NCI-H446 treated with DMSO at 0.1 percent for 48 hours (cell line): ENCODE measurements at places on chromosomes 6 and 20.
A peak's percentile ranks its signal among the peaks of the same experiment; 100 is the strongest.

DNA sequence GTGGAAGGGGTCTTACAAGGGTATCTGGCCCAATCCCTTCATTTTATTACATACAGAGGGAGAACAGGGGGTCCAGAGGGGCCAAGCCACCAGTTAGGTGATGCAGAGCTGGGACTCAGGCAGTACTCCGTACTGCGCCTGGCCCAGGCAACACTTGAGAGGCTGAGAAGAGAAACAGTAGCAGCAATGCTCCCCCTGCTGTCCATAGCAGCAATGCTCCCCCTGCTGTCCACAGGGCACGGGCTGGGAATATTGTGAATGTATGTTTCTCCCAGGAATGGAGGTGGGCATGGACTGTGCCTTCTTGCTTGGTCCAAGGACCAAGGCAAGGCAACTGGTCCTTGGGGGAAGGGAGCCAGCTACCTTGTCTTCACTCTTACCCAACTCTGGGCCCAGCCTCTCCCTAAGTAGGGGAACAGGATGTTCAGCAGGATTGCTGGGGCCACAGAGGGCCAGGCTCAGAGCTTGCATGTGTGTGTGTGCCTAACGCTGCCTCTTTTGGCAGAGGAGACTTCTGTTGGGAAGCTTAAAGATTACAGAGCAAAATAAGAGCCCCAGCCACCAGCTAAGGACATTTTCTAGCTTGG lies 14.8 kb upstream of the FAM83C start:
- DNase-seq: peak; percentile 25

- DNase-seq: no peak
Measured at GRCh38 chr6:122722746-122723145, 56.8 kb upstream of the FABP7 start.

DNA sequence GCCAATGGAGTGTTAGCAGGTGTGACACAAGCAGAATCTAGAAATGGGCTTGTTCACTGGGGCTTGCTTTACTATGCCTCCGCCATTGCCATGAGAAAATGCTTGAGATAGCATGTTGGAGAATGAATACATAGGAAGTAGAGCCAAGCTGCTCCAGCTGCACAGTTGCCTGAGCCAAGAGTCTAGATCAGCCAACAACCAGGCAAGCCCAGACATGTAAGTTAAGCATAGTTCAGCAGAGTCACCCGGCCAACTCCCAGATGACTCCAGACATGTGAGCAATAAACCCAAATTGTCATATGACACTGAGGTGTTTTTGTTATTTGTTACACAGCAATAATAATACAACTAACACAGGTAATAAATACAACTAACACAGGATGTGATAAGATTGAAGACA lies 167.9 kb downstream of the HAO1 start:
- peak; percentile 92 for DNase-seq

DNA sequence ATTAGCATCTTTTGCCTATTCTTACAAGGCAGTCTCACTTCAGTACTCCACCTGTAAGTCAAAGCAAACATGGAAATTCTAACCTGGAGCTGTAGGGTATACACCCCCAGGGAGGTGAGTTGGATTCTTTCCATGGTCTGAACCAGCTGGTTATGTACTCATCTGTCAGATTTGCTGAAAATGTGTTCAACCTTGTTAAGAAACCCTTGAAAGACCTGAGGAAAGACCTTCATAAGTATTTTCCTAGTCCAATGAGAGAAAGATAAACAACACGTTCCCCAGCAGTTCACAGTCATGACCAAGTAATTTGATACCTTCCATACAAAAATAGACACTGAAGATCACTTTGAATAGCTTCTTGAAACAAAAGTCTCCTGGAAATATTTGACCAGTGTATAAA lies 42.5 kb downstream of the ID4 start:
- no peak for DNase-seq

DNA sequence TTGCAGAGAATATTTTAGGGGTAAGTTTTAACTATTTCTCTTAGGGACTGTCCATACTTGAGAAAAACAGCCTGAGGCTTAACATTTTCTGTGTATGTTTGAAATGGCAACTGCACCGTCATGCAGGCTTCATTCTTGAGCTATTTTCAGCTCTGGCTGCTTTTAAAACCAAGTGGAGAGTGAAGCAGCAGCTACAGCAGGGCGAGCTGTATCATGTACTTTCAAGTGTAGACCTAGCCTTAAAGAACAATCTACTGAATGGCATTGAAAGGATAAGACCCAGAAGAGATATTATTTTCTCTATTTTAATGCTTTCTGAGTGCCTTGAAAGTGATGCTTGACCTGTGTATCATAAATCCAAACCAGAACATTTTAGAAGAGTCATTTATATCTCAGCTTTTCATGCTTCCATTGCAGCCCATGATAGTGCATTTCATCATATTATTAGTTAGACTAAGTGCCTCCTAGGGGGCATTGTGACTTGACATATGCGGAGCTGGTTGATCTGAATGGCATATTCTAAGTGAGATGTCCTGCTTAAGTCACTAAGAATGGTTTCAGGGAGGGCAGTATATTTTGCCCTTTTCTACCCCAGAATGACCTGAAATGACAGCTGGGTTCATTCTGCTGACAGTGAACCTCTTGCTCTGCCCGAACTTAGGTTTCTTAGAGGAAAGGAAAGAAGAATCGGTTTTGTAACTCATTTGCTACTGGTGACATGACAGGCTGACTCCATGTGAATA lies 85.3 kb downstream of the NKAIN2 start:
- no peak for DNase-seq

DNA sequence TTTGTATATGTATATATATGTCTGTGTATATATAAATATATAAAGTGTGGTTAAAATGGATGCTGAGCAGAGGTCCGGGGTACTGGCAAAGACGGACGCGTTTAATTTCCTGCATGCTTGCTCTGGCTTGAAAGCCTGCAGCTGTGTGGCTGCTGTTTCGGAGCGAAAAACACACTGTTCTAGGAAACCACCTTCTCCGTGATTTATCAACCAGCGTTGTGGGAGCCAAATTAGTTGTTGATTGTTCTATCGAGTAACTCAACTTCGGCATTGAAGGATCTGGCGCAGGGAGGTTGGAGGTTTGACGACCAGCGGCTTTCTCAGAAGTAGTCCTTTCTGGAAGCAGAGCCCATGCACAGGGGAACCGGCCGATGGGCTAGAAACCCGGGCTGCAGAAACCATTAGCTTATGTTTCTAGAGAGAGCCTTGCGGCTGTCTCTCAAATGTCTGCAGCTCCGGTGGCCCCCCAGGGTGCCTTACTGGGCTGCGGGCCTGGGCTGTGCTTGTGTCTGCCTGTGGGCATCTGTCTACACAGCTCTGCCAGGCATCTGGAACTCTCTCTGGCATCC lies 81.8 kb downstream of the EDN3 start:
- peak; percentile 71 for DNase-seq

- DNase-seq: no peak
Measured at GRCh38 chr6:84681693-84682326, 82.6 kb downstream of the TBX18 start.

DNA sequence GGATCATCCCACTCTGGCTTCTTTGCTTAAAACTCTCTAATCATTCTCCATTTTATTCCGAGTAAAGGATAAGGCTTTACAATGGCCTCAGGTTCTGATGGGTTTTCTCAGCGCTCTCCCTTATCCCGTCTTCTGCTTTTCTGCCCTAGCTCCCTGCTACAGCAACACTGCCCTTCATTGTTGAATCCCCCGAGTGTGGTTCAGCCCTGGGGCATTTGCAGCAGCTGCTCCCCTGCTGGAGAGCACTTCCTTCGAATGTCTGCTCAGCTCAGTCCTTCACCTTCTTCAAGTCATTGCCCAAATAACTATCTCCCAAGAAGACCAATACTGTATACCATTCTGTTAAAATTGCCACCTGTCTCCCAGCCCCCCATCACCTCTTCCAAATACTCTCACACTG lies 111.8 kb downstream of the TBXT start:
- DNase-seq: no peak

- DNase-seq: no peak
Measured at GRCh38 chr6:117870486-117871242, 36.4 kb upstream of the SLC35F1 start.

DNA sequence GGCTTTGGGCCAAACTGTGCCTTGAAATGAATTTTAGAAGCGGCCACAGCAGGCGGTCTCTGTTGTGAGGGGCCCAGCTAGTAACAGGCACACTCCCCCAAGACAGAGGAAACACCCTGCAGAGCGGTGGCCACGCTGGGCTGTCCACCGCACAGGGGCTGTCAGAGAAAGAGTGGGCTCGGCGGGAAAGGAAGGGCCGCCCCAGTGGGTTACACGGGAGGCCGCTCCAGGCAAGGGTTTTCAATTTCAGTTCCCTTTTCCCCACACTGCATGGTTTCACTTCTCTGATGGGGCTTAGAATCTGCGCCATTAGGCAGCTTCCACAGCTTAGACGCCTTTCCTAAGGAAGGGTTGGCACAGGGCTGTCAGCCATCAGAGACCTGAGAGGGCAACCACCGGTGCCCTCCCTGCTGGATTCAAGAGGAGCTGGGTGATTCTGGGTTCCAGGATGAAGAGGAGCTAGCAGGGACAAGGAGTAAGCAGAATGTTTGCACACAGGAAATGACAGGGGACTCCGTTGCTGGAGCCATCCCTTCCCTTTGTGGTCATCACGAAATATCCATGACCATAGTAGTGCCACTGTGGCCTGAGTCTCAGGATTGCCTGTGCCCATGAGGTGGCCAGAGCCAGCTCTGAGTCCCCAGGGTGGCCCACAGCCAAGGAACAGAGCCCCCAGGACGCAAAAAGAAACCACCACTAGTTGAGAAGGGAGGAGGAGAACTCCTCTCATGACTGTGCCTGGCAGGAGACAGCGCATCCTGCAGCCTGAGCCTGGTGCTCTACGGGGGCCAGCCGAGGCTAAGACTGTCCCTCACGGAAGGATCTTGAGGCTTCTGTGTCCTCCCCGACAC lies 282.7 kb downstream of the NRN1 start:
- no peak for DNase-seq

GRCh38 chr6:28337121-28337520 lies 1.2 kb upstream of the ZSCAN31 start:
- DNase-seq: no peak

DNA sequence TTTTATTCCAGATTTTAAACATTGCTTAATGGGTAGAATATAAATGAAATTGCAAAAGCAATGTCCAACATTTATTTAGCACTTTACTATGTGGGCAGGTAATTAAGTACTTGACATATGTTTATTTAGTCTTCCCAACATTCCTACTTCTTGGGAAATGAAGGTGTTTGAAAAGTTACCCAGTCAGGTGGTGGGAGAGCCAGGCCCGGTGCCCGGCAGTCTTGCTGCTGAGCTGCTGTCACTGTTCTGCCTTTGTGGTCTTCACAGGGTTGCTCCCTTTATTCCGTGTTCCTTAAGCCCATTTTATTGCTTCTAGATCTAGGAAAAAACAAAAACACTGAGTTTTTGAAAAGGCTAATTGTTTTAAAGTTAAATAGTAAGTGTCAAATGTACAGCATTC lies 42.6 kb upstream of the TULP4 start:
- no peak for DNase-seq

GRCh38 chr6:45609141-45609638 lies 231.5 kb upstream of the SUPT3H start:
- no peak for DNase-seq

GRCh38 chr20:17665756-17666155 lies 16.3 kb downstream of the RRBP1 start:
- DNase-seq: no peak

DNA sequence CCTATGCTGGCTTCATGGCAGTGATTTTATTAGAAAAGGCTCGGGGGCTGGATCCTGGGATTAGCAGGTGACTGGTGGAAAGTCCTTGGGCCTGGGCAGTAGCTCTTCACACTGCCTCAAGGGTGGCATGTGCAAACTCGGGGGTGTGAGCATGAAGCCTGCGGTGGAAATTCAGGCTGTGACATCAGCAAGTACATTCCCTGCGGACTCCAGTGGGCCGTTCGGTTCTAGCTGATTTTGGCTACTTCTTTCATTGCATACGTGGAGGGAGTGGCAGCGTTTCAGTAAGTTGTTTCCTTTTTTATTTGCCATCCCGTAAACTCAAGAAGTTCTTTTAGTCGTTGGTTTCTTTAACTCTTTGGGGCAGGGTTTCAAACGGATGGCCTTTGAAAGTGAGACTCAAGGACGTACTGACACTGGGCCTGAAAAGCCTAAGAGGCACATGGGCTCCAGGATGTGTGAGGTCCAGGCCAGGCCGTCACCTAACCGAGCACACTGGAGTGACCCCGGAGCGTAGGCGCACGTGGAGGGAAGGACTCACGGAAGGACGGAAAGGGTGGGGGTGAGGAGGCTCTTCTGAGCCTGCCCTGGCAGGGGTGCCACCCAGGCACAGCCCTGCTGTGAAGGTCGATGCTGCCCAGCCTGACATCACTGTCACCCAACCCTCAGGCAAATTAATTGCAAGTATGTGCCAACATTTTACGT lies 104.0 kb upstream of the FRMD1 start:
- no peak for DNase-seq

- DNase-seq: no peak
Measured at GRCh38 chr20:34222208-34222607, 19.0 kb upstream of the ASIP start.

DNA sequence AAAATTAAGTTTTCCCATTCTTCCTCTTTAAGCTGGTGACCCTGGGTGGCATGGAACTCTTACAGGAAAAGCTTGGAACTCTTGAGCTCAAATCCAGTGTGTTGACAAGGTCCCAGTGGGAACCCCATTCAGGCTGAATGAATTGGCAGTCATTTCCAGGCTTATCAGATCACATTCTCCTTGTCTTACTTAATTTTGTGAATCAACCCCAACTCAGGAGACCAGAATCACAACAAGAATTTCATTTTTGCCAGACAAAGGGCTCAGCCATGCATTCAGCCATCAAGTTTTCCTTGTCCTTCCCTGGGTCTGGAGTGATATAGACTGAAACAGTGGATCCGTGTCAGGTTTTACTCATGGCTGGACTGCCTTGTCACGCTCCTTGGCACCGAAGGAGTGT lies 92.1 kb upstream of the EEF1E1 start:
- DNase-seq: no peak

DNA sequence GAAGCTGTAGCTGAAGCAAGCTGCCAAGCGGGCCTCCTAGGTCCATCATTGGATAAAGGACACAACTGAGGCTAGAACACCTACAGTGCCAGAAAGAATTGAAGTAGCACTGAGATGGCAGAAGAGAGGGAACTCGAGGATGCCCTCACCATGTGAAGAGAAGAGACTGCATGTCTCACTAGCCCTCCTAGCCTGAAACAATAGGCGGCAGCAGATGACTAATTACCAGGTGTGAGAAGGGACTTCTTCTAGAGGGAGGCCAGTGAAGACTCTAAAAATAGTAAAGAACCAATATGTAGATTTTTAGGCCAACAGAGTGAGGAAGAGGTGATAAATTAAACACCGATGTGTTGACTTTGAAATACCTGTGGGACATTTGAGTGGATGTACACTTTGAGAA lies 50.3 kb downstream of the LGSN start:
- DNase-seq: no peak

GRCh38 chr6:11727998-11728961 lies 50.3 kb downstream of the ADTRP start:
- no peak for DNase-seq

DNA sequence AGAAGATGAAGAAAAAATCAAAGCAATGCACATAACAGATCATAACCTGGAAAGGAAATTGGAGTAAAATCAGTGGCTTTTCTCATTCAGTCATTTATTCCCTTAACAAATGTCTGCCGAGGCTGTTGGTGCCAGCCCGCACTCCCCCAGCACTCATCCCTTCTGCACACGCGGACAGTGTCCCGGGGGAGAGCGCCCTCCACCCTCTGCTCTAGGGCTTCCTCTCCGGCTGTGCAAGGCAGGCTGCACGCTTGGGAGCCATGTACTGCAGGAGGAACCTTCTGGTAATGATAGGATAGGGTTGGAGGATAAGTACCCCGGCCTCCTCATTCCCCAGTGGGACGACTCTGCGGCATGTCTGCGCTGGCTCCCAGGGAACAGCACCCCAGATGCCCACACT lies 134.5 kb downstream of the PAX1 start:
- DNase-seq: no peak

- DNase-seq: peak; percentile 13
Measured at GRCh38 chr20:40687384-40688128, 1.5 kb downstream of the MAFB start.
